ENCODE measurements at places on chromosomes 12 and 14.

GRCh38 chr12:70427611-70428010 is 61.5 kb downstream of the KCNMB4 start:
- no peak for DNase-seq

GRCh38 chr14:55336691-55337090 is 65.5 kb downstream of the FBXO34 start:
- DNase-seq: no peak

DNA sequence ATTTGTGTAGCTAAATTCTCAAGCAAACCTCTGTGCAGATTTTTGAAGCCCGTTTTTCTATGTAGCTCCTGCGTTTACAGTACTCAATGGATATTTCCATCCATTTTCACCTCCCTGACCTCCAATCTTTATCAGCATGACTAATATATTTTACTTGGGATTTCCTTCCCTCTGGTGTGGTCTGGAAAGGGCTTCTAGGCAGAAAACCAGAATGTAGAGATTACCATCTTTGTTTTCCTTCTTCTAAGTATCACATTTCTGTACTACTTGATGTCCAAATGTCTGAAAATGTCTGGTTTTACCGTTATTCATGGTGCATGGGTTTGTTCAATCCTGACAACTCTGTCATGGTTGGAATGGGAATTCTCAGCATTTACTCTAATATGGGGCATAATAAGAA is 907.6 kb upstream of the FLRT2 start:
- no peak for DNase-seq

- DNase-seq: no peak
Observed at GRCh38 chr12:124660851-124661250, 93.4 kb upstream of the NCOR2 start.

- DNase-seq: no peak
Observed at GRCh38 chr14:95833429-95833828, 43.2 kb upstream of the TUNAR start.

GRCh38 chr14:88326352-88327103 is 3.5 kb upstream of the KCNK10 start:
- DNase-seq: no peak

Data from activated CD4-positive, CD25-positive, alpha-beta regulatory T cell (primary cell).